ENCODE measurements at places on chromosomes 12 and 14.

GRCh38 chr12:124422142-124422569, 127.3 kb downstream of the RFLNA start:
- no peak for DNase-seq

- DNase-seq = no peak
Observed at GRCh38 chr14:22598896-22599244, 770 bp downstream of the ABHD4 start.

GRCh38 chr12:44078273-44078672, 242.4 kb downstream of the TMEM117 start:
- DNase-seq = no peak

DNA sequence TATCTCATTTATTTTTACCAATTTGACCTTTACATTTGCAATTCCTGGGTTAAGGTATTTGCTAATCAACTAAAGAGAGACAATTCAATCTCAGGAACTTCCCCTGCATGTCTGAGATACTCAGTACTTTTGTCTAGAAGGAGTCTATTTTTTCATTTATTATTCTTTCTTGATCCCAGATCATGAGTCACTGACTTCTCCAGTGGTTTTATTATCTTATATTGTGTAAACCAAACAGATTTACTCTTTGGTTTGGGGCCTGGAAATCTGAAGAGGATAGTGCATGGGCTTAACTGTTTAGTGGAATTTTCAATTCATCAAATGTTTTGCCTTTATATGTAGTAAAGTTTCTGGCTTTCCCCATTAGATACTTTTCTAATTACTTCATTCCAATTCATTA, 185.4 kb downstream of the ALG10B start:
- DNase-seq = no peak

DNA sequence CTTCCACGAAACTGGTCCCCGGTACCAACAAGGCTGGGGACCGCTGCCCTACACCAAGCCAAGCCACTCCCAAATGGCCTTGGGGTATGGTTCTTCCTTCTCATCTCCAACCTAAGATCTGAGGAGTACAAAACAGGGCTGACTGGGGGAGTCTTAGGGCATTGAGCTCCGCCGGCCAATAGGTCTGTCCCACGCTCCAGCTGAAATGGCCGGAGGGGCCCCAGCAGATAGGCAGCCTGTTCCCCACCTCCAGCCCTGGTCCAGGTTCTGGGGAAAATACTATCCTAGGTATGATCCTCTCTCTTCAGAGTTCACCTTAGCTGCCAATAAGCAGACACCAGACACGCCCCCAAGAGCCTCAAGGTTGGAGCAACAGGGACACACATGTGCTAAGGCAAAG, 90.2 kb downstream of the ACTN1 start:
- DNase-seq = no peak

Measured in iPS DF 19.7 (cell line).